OCI-M1 (cell line): ENCODE measurements at places on chromosomes 3 and 15.
A peak's percentile ranks its signal among the peaks of the same experiment; 100 is the strongest.

DNA sequence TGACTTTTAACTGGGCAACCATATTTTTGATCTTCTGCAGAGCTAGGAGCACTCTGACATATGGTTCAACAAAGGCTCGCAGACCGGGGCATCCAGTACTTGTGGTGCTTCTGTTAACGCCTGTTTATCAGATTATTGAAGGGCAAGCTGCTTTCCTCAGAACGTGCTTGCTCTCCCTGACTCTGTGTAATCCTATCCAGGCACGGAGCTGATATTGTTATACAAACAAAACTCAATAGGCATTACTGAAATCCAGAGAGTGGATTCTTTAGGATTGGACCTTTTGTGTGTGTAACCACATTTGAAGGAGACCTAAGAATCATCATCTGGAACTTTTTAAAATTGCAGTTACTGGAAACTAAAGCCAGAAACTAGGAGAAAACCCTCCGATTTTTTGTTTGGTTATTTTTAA lies 246.5 kb downstream of the PTPRG start:
- DNase-seq: no peak

GRCh38 chr15:66215811-66216210 lies 37.7 kb downstream of the MEGF11 start:
- DNase-seq: no peak

- DNase-seq: no peak
These were observed 4.3 kb upstream of the ALPK3 start for GRCh38 chr15:84812842-84813241.

DNA sequence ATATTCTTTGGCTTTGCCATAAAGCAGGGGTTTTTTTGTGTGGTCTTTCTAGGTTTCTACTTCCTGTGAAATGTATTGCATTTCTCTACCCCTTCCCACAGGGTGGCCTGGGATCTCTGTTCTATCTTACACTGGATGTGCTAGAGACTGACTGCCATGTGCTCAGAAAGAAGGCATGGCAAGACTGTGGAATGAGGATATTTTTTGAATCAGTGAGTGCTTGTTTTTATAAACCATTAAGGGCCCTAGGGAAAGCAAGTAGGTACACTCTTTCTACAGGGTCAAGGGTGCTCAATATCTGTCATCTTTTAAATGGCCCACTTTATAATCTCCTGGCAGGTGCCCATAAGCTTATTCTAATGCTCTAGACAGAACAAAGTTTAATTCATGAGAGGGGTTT lies 730 bp downstream of the FETUB start:
- no peak for DNase-seq

DNA sequence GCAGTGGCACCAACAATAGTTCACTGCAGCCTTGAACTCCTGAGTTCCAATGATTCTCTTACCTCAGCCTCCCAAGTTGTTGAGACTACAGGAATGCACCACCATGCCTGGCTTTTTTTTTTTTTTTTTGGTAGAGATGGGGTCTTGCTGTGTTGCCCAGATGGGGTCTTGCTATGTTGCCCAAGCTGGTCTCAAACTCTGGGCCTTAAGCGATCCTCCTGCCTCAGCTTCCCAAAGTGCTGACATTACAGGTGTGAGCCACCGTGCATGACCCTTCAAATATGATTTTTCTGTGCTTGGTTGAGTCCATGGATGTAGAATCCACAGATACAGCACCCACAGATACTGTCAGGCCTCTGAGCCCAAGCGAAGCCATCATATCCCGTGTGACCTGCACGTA lies 30.2 kb upstream of the IDH2 start:
- DNase-seq: no peak

GRCh38 chr3:123780656-123781055 lies 103.5 kb downstream of the MYLK start:
- DNase-seq: no peak

DNA sequence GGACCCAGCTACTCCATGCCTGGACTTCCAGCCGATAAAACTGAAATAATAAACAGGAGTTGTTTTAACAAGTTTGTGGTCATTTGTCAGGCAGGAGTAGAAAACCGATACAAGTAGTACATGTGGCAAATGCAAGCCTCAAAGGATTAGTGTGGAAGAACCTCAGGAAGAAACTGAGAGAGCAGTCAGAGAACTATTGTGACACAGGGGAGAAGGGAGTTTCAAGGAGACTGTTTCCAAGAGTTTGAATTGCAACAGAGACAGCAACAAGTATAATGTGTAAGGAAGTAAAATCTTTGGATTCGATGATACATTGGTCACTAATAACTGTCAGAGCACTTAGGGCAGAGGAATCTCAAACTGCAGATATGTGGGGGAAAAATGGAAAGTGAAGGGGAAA lies 450.6 kb upstream of the ARHGEF26 start:
- DNase-seq: no peak

DNA sequence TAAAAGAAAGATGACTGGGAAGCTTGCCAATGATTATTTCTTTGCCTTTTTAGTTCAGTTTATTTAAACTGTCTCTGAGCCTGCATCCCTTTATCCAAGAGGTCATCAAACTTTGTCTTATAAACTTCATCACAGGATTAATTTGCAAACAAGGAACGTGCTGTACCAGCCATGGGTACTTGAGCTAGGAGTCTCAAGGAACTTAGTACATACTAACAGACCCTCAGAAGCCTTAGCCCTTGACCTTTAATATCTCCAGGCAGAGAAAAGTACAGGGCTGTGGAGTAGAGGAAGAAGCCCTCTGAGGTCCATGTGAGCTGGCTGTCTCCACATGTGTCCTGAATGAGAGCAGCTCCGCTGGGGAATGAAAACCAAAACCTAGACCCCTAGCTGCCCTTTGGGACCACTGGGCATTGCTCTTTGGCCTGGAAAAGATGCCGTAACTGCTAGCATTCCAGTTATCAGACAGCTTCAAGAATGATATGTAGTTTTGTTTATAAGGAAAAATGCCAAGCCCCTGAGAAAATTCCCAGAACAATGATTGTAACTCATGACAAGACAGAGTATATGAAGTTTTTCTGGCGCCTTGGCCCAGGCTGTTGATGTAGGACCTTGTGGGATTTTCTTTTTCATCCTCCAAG lies 92.1 kb downstream of the ASB7 start:
- no peak for DNase-seq

GRCh38 chr3:53817809-53818208 lies 28.4 kb downstream of the CHDH start:
- no peak for DNase-seq

DNA sequence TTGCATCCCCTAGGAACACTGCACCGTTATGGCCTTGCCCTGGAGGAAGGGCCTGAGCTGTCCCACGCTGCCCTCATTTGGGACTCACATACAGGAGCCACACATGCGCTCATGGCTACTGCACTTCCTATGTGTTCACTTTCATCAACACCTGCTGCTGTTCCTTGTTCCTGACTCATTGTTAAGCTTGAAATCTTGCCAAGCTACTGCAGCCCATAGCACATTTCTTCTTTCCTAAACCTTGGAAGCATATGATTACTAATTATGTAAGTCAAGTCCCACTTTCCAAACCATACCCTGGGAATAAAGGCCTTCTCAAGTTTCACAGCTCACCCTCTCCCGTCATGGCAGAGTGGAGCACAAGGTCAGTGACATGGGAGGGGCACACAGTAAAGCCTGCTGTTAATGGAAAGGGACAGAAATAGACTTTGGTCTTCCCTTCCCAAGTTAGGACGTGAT lies 307.9 kb downstream of the CLSTN2 start:
- DNase-seq: no peak

- peak; percentile 78 for DNase-seq
These were observed 620.3 kb upstream of the AGTR1 start for GRCh38 chr3:148077318-148077923.

- no peak for DNase-seq
These were observed 274.4 kb downstream of the ADAMTSL3 start for GRCh38 chr15:83928392-83928734.

DNA sequence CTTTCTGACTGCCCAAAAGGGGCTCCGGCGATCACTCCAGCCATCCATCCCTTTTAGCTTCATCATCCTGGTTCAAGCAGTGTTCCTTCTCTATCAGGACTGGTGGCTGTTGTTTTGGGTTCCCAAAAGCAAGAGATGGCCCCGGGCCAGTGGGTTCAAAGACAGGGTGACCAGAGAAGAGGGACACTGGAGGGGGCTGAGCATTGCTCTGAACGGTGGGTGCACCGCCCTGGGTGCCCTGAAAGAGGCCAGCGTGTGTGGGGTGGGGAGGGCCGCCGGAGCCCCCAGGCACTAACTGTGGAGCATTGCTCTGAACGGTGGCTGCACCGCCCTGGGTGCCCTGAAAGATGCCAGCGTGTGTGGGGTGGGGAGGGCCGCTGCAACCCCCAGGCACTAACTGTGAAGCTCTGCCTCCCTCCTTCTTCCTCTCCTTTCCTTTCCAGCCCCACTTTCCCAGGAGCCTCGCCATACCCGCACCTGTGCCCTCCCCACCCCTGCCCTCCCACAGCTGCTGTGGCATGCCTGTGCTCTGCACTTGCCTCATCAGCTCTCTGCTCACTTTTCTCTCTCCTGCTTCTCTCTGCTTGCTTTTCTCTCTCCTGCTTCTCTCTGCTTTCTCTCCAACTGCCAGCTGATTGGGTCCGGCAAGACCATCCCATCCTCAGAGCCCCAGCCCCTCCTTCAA lies 37.4 kb upstream of the OR4F6 start:
- DNase-seq: no peak
